Calu3 (cell line): ENCODE measurements at places on chromosomes 7 and 10.

- DNase-seq = no peak
Measured at GRCh38 chr10:13740461-13740860, 153.7 kb downstream of the PRPF18 start.

GRCh38 chr7:130489140-130489983 lies 2.5 kb upstream of the MEST start:
- DNase-seq = no peak

DNA sequence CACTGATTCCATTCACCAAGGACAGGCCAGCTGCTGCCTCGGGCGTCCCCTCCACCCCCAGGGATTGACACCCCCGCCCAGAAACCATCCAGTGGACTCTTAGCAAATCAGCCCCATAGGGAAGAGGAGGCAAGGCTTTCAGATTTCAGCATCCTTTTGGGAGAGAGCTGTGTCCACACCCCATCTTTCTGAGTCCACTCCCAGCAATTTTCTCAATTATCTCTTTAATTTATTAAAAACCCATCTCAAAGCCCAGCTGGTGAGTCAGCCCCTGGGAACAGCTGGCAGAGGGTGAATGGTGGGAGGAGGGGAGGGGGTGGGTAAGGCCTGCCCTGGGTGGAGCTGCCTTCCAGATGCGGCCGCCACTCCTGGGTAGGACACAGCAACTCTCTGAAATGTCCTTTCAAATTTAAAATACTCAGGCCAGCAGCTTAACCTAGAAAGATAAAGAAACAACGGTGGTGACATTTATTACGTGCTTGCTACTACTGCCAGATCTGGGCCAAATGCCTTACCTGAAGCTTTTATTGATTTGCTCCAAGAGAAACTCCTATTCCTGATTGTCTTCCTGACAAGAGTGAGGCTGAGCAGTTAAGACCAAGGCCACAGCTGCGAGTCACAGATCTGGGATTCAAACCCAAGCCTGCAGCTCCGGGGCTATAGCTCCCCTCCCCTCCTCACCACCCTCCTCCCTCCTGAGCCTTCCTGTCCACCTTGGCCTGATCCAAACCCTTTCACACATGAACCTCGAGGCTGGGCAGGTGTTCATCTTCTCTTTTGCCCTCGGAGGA lies 120.4 kb downstream of the RGS10 start:
- no peak for DNase-seq

DNA sequence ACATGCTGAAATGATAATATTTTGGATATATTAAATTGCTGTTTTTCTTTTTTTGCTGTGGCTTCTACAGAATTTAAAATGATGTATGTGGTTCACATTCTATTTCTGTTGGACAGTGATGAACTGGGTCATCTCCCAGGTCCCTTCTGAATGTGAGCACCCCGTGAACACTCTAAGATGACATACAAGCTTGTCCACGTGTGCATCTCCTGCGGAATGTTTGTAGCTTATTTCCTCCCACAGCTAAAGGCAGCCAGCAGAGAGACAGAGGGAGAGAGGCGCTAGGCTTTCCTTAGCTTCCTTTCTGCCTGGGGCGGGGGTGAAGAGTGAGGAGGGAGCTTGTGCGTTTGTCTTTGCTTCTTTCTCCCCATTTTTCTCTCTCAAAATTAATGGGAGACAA lies 219.1 kb downstream of the EMX2 start:
- no peak for DNase-seq

DNA sequence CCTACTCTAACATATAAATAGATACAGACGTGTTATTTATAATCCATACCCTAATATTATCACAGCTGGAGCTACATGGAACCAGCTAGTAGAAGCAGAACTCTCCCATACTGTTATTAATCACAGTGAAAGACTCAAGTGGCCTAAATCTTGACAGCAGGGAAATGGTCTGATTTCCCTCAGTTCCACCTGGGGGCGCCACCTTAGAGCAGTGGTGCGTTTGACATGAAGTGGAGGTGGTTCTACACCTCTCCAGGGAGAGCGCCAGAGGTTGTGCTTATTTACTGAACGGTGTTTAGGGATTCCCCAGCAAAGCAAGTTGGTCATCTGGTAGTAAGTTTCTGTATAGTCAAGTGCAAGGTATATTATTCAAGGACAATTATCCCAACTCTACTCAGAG lies 17.6 kb downstream of the DNTT start:
- DNase-seq = no peak

- DNase-seq = no peak
Measured at GRCh38 chr10:61314273-61314672, 138.9 kb downstream of the TMEM26 start.

GRCh38 chr10:79440281-79440680 lies 5.1 kb downstream of the ZCCHC24 start:
- no peak for DNase-seq

- DNase-seq = no peak
Measured at GRCh38 chr7:95619921-95620320, 23.6 kb upstream of the PDK4 start.

- DNase-seq = no peak
Measured at GRCh38 chr10:73759512-73760115, 15.4 kb downstream of the SEC24C start.

GRCh38 chr10:115727129-115727528 lies 545.9 kb downstream of the GFRA1 start:
- DNase-seq = no peak

- DNase-seq = no peak
Measured at GRCh38 chr7:37220664-37221063, 228.0 kb downstream of the ELMO1 start.

DNA sequence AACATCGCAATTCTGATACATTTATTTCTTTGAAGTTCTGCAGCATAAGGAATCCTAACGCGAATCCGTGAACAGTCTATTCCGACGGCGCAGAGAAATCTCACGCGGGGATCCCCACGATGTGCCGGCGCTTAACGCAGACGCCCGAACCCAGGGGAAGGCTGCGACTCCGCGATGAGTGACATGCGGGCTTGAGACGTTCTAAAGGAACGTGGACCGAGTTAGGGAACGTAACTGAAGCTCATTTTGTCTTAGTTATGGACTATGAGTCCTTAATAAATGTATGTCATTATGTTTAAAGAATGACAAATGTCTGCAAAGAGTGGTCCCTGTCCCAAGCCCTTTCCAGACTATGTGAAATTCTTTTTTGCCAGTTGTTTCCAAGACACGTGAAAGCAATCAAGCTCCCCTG lies 995 bp upstream of the PARD3 start:
- peak; percentile 11 for DNase-seq

- no peak for DNase-seq
Measured at GRCh38 chr7:50488379-50488778, 38.2 kb upstream of the FIGNL1 start.

- DNase-seq = no peak
Measured at GRCh38 chr7:117751775-117752174, 121.5 kb downstream of the CTTNBP2 start.

DNA sequence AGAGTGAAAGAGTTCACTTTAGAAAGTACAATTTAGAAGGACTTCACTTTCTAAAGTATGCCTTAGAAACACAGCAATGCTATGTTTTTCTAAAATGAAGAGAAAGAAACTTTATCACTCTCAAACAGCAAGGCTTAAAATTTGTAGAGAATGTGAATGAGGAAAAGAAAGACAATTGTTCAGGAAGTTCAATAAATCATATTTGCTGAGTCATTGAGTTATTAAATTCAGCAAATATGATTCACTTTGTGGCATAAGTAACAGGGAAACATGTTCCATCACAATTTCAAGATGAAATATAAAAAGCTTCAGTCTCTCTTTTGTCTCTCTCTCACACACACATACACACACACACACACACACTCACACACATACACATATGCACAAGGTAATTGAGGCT lies 187.9 kb downstream of the PCDH15 start:
- DNase-seq = no peak

GRCh38 chr7:47669178-47669891 lies 87.4 kb upstream of the TNS3 start:
- peak; percentile 85 for DNase-seq

- no peak for DNase-seq
Measured at GRCh38 chr10:103786020-103786419, 69.4 kb downstream of the SH3PXD2A start.

DNA sequence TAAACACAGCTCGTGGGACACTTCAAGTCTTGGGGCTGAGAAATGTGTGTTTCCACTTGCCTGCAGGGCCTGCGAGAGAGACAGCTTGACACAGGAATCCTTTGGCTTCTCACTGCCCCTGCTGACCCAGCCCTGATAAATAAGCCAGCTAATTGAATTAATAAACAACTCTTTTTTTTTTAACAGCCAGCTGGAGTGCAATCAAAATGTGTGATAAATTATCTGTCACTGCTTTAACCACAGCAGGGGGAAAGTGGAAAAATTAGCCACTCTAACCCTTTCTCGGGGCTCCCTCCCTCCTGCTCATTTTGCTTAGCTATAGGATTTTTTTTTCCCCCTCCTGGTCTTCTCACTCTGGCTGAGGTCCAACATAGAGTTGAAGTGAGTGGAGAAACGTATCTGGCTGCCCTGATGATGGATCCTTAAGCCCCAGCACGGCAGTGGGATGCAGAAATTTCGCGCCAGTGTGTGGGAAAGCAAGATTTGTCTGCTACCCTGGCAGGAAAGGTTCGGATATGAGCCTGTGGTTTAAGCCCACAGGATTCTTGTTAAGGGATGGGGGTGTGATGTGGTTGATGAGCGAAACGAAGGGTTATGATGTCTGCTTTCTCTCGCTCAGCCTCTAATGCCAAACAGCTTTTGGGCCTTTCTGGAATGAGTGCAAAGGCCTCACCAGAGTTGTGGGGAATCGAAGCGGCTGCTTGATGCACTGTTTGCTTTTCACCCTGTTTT lies 173.8 kb downstream of the TRIL start:
- DNase-seq = no peak

DNA sequence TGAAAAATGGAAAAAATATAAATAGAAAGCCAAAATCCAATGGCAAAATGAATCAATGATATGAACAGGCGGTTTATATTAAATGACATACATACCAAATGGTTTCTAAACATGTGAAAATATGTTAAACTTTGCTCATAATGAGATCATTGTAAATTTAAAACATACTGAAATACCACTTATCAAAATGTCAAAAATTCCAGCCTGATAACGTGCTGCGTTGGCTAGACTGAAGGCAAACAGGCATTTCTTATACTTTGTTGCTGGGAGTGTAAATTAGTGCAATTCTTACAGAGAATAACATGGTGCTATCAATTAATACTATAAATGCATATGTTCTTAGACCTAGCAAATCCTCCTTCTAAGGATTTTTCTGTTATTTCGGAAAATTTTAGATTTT lies 225.8 kb upstream of the FAM3C start:
- no peak for DNase-seq
